ENCODE measurements at places on chromosomes 1 and 21.

- DNase-seq: no peak
Observed at GRCh38 chr1:23784846-23785245, 6.1 kb upstream of the LYPLA2 start.

GRCh38 chr1:107941123-107941522, 23.9 kb downstream of the VAV3 start:
- peak; percentile 88 for DNase-seq

- DNase-seq: no peak
Observed at GRCh38 chr1:29279951-29280391, 43.6 kb downstream of the PTPRU start.

DNA sequence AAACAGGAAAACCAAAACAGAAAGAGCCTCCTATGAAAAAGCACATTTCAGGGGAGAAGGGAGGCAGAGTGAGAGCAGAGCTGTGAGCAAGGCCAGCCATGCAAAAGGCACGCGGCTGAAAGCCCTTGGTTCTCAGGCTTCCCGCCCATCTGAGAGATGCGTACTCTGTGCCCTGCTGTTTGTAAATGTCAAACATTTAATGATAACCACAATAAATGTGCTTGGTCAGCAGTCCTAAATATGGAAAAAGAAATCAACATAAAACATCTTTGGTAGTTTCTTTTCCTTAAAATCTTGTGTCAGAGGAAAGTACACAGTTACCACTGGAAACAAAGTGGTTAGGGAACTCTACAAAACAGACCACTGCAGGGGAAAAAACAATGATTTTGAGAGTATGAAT, 283.1 kb downstream of the DSCAM start:
- no peak for DNase-seq

DNA sequence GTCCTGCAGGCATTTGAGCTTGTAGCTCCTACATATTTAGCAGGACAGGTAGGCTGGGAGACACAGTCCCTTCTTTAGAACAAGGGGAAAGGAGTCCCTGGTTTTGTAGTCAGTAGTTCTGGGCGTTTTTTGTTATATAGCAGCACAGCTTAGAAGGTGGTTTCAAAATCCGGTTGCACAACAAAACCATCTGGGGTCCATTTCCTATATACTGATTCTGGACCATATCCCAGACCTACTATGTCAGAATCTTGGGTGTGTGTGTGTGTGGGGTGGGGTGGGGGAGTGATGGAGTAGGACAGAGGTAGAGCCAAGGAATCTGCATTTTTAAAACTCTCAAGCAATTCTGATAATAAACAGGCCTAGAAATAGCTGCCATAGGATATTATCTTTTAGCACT, 21.6 kb downstream of the METTL13 start:
- DNase-seq: peak; percentile 42

DNA sequence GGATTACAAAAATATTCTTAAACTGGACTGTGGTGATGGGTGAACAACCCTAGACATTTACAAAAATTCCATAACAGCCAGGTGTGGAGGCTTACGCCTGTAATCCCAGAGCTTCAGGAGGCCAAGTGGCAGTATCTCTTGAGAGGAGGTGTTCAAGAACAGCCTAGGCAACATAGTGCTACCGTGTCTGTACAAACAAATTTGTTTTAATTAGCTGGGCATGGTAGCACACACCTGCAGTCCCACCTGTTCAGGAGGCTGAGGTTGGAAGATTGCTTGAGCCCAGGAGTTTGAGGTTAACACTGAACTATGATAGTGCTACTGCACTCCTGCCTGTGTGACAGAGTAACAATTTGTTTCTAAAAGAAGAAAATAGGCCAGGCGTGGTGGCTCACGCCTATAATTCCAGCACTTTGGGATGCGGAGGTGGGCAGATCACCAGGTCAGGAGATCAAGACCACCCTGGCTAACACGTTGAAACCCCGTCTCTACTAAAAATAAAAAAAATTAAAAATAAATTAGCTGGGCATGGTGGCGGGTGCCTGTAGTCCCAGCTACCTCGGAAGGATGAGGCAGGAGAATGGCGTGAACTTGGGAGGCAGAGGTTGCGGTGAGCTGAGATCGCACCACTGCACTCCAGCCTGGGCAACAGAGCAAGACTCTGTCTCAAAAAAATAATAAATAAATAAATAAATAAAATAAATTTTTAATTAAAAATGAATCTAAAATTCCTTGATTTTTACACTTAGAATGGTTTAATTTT, 37.1 kb downstream of the ARID4B start:
- DNase-seq: no peak
